NCI-H2029 (cell line): ENCODE measurements at places on chromosomes 7 and 10.

- DNase-seq, result no peak
Observed at GRCh38 chr10:79361726-79362397, 14.6 kb downstream of the PPIF start.

- DNase-seq, result no peak
Observed at GRCh38 chr10:113044016-113044755, 94.1 kb downstream of the TCF7L2 start.

DNA sequence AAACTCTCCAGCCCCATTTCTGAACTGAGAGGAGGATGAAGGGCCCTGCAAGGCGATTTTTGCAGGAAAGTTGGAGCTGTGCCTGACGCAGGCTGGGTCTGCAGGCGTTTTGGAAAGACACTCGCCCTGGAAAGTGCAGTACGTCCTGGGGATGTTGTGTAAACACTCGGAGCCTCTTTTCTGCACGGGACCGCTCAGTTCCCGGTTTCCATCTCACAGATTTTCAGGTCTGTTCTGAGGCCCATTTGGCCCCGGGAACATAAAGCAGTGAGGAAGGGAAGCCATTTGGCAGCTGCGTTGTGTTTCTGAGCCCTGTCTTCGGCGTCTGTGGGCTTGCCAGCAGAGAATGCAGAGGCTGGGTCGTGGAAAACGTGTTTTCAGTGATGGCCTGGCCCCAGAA is 655.0 kb upstream of the MGMT start:
- DNase-seq, result no peak

DNA sequence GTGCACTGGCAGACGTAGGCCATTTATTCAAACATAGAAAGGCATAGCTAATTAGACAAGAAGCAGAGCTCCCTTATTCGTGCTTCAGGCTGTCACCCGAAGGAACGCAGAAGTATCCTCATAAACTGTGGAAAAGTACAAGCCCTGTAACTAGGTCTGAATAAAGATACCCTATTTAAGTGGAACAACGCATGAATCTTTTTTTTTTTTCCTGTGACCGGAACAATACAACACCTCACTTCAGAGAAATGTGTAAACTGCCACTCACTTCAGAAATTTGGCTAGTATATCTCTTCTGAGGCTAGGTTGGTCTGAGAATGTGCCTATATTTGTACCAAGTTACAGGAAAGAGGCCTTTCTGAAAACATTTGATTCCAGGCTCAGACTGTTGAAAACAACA is 8.0 kb upstream of the CSTF2T start:
- no peak for DNase-seq

DNA sequence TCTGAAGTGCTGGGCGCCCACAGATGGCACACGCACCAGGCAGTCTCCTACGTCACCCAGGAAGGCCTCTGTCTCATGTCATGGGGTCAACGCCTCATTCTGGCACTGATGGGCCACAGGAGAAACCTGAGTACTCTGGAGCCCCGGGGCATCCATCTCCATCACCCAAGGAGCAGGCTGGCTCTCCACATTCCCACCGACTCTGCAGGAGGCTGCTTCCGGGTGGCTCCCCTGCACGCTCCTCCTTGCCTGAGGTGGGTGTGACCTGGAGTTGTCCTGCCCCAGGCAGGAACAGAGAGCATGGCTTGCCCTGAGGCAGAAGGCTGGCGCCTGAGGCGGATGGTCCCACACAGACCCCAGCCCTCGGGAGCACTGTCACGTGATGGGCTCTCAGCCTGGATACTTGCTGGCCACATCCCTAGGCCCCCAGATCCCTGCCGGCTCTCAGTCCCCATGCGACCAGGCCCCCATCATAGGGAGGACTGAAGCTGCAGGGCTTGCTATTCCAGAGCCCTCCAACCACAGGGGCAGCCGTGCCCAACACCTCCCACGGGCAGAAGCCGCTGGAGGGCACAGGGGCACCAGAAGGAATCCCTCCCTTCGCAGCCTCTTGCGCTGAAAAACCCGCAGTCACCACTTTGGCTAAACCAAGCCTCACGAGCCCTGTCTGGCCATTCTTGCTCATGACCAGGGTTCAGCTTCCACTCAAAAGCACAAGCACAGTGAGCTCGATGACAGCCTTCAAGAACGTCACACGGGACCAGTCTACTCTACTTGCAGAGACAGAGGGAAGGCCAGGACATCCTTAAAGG is 80.7 kb downstream of the MAD1L1 start:
- DNase-seq, result no peak
